ENCODE measurements at places on chromosomes 4 and X. TPM values are rescaled to one million over a fixed set of nuclear protein-coding genes. Genes with fewer than 3 reads are reported as not detected.

GRCh38 chr4:53012738-53013137, 150.6 kb downstream of the RASL11B start:
- no peak for DNase-seq

DNA sequence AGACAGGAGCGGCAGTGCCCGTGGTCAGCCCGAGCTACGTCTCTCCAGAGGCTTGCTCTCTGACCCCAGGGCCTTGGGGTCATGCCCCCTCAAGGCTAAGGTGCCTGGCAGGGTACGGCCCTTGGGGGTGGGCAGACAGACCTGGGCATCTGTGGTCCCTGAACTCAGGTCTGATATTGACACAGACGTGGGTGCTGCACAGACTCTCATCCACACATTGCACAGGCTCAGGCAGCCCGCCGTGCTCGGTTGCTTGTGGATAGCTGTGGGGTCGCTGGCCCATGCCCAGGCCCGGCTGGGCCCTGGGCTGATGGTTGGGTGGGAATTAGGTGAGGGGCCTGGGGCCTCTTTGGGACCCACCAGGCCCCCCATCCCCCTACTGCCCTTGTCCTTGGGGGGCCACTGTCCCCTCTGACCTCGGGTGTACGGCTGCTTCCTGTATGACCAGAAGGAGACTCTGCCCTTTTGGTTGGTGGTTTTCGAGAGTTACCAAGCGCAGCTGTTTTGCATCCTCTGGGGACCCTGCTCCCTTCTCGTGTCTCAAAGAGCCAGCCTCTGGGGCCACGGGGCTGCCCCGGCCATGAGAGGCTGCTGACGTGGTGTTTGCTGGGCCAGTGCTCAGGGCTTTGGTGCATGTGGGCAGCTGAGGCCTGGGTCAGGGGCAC, 10.1 kb downstream of the FGFRL1 start:
- no peak for DNase-seq

GRCh38 chr4:25021216-25021615, 9.5 kb downstream of the LGI2 start:
- DNase-seq, result no peak

GRCh38 chr4:153161226-153161963, 42.8 kb upstream of the TRIM2 start:
- no peak for DNase-seq

GRCh38 chr4:164997941-164998340, 20.5 kb upstream of the TRIM61 start:
- no peak for DNase-seq

DNA sequence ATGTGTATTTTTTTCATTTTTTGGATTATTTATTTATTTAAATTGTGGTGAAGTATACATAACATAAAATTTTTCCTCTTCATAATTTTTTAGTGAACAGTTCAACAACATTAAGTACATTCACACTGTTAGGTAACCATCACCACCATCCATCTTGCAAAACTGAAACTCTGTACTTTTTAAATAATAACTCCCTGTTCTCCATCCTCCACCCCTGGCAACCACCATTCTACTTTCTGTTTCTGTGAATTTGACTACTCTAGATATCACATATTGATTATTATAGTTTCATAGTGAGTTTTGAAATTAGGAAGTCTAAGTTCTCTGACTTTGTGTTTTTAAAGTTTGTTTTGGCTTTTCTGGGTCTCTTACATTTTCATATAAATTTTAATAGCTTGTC, 89.3 kb upstream of the STX18 start:
- DNase-seq, result no peak

- DNase-seq, result no peak
Measured at GRCh38 chr4:174420316-174420715, 102.0 kb downstream of the HPGD start.

GRCh38 chrX:131821945-131822622, 201.0 kb upstream of the STK26 start:
- no peak for DNase-seq

DNA sequence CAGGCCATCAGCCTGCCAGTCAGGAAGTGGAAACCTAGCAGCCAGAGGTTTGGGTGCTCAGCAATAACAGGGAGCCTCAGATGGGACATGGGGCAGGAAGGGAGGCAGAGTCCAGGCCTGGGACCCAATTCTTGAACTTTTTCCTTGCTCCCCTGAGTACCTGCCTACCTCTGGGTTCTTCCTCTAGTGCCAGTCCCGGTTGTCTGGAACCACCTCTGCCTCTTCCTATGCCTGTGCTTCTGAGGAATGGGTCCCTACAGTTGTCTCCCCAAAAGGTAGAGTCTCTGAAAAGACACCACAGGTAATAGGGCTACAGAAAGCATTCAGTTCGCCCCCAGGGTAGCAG, 212.4 kb upstream of the MAMLD1 start:
- no peak for DNase-seq

SGCB gene
- total RNA-seq, result 5.1 TPM

HSPA4L gene
- total RNA-seq, result 7.0 TPM

ARHGAP36 gene
- not detected for total RNA-seq

BGN gene
- total RNA-seq, result 9.4 TPM

PCDH10 gene
- 0.09 TPM for total RNA-seq

SPIN2B gene
- total RNA-seq, result 4.8 TPM

PAK3 gene
- total RNA-seq, result 19.4 TPM

EXOC1L gene
- not detected for total RNA-seq

CHST7 gene
- 2.1 TPM for total RNA-seq

NAP1L3 gene
- 1.6 TPM for total RNA-seq
